NCI-H1048 (cell line): ENCODE measurements at places on chromosomes 6 and 20.

DNA sequence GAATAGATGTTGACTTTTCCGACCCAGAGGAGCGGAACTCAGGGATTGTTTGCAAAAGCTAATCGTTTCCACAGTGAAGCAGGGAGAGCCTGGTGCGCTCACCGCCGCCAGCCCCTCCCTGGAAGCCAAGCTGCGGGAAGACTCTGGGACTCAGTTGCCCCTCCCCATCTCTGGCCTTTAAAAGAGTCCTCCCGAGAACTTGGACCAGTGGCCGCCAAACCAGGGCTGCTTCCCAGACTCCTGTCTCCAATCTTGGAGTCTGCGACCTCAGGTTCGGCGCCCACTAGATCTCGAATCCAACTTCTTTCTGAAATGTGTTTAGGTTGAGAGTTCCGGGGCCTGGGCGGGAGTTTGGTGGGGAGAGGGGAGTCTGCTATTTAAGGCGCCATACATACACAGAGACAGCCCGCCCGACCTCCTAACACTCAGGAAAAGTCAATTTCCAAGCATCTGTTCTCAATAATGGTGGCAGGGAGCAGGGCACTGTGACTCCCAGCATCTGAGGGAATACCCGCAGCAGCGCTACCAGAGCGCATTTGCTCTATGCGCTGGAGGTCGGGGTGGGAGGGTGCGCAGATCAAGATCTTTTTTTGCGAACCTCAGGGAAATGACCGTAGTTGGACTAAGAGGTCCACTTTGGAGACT lies 800 bp upstream of the GRIK2 start:
- no peak for DNase-seq

- DNase-seq, result no peak
These were observed 4.7 kb downstream of the ADRM1 start for GRCh38 chr20:62307226-62308101.

GRCh38 chr20:7984192-7984591 lies 35.4 kb downstream of the TMX4 start:
- no peak for DNase-seq

DNA sequence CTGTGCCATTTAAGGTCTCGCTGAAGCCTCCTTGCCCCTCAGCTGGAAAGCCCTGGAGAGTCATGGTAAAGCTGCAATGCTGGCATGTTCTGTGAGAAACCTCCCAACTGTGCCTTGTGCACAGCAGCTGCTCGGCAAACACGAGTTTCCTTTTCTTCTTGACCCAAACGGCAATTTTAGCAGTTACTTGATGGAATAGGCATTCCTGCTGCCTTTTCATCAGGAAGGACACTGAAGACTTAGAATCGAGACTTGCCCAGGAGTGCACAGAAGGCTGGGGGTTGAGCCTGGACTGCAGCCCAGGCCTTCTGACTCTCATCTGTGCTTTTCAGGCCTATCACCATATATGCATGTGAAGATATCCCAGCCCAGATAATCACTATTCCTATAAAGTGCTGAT lies 28.7 kb upstream of the CLDN20 start:
- DNase-seq, result no peak

- DNase-seq, result no peak
These were observed 17.5 kb downstream of the ACSS1 start for GRCh38 chr20:25040438-25040831.

- no peak for DNase-seq
These were observed 14.0 kb downstream of the ETV7 start for GRCh38 chr6:36373368-36374019.

- DNase-seq, result peak; percentile 11
These were observed 87.1 kb downstream of the OGFRL1 start for GRCh38 chr6:71375676-71376075.

GRCh38 chr20:4086771-4087687 lies 71.7 kb upstream of the RNF24 start:
- DNase-seq, result no peak

DNA sequence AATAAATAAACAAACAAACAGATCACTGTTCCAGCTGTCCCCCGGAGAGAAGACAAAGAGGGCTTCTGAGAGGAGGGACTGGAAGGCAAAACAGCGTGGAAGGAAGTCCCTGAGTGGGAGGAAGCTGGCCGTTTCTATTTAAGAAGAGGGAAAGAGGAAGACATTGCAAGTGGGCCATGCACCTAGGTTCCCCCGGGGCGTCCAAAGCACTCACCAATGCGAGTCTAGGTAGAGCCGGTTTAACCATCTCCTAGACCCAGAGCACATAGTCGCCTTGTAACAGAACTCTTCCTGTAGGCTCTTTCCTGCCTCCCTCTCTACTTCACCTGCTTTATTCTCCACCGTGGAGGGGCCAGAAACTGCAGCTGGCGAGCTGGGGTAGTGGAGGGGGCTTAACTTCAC lies 158.4 kb downstream of the ZDHHC14 start:
- no peak for DNase-seq

DNA sequence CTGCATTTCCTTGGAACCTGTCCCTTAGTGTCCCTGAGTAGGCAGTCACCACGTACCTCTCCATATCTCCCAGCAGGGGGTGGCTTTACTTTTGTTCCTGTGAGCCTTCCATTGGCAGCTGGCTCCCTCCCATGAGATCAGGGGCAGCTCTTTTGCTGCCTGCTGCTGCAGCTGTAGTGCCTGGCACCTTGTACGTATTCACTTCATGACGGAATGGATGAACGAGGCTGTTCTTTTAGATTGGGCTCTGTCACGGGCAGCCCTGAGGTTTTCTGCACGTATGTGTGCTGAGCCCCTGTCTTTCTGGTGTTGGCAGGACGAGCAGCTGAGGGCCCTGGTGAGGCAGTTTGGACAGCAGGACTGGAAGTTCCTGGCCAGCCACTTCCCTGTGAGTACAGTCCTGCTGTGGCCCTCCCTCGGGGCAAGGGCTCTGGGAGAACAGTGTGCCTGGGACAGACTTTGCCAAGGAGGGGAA lies 14.6 kb downstream of the MYBL2 start:
- DNase-seq, result no peak

DNA sequence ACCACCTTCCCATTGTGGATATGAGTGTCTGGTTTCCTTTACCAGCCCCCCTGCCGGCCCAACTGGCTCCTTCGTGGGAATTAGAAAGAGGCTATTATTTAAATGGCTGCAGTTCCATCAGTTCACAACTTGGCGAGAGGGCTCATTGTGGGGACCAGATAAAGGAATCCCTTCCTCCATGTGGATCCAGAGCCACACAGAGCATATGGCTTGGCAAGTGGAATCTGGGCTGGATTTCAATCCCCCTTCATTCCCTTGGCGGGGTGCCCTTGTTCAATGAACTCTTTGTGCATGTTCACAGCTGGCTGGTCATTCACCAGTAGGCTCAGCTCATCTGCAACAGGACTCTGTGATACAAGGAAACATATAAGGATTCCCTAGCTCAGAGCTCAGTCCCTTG lies 140.6 kb downstream of the OPN5 start:
- no peak for DNase-seq

DNA sequence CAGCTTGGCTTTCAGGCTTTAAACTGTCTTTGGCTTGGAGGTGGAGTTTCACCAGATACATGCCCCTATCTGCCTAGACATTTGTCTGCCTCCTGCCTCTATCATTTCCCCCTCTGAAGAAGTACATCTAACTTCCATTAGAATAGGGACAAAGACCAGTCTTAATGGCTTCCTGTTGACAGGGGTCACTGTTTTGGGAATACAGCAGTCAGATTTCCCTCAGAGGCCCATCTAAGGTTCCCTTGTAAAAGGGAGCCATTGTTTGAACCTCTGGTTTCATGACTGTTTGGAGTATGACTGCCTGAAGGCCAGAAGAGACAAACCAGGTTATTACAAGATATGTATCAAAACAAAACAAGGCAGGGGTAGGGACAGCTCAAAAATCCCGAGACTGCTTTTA lies 665.7 kb upstream of the GJE1 start:
- DNase-seq, result no peak
